ENCODE measurements at places on chromosomes 11 and 22.

DNA sequence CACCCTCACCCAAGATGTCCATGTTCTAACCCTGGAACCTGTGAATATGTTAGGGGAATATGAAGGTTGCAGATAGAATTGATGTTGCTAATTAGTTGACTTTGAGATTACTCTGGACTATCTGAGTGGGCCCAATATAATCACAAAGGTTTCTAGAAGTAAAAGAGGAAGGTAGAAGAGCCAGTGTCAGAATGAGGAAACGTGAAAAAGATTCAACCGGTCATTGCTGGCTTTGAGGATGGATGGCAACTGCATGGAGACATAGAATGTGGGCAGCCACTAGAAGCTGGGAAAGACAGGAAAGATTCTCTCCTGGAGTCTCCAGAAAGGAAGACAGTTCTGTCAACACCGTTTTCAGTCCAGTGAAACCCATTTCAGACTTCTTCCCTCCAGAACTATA is 86.6 kb downstream of the CLPB start:
- no peak for DNase-seq

GRCh38 chr11:33263549-33263948 is 6.4 kb downstream of the HIPK3 start:
- DNase-seq, result no peak

DNA sequence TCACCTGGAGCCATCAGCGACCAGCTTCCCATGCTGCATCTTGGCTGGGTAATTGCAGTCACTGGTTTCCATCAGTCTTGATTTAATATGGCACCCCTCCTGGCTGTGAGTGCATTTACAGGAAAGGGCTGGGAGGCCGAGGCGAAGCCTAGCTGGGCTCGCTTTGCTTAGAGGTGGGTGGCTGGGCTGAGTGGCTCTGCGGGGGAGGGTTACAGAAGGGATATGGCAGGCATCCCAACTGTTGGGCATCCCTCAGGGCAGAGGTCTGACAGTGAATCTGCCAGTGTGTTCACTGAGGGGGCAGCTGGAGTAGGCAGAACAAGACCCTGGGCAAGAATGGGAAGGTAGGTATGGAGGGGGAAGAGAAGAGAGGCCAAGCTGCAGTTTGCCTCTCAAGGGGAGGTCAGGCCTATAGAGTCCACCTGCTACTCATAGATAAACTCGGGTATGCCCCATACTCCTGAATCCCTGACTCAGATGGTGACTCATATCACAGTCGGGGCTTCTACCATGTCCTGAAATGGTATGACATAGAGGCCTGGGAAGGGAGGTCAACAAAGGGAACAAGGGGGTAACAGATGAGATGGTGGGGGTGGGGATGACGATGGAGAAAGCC is 77.5 kb upstream of the PHOX2A start:
- no peak for DNase-seq

GRCh38 chr11:119907122-119907851 is 178.3 kb upstream of the NECTIN1 start:
- DNase-seq, result no peak

- DNase-seq, result no peak
These were observed 46.1 kb downstream of the PISD start for GRCh38 chr22:31615940-31616314.

DNA sequence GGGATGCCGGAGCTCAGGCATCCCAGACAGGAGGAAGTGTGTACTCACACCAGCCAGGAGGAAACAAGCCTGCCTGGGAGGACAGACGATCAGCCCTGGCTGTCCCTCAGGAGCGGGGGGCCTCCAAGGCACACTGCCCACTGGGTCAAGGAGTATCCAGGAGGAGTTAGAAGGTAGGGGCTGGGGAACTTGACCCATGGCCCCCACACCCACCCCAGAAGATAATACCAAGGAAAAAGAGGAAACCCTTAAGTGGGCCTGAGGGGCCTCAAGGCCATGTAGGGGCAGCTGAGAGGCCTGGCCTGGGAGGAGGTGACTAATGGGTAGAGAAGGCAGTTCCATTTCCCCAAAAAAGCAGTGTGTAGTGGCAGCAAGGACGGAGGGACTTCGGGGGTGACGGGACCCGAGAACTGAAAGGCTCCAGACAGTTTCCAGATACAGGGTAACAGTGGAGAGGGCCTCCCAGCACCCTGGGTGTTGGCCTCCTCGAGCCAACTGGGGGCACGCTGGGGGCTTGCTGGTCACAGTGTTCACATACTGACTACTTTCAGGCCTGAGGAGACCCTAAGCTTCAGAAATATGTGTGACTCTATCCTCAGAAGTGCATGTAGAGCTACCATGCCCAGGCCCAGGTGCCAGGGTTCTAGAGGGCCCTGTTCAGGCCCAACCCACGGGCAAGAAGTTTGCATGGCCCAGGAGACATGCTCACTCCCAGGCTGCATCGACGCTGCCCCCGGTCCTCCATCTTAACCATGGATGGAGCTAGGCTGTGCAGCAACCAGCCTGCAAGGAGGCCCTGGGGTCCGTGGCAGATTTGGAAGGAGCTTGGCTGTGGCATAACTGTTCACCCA is 75.7 kb upstream of the PITPNB start:
- DNase-seq, result no peak

DNA sequence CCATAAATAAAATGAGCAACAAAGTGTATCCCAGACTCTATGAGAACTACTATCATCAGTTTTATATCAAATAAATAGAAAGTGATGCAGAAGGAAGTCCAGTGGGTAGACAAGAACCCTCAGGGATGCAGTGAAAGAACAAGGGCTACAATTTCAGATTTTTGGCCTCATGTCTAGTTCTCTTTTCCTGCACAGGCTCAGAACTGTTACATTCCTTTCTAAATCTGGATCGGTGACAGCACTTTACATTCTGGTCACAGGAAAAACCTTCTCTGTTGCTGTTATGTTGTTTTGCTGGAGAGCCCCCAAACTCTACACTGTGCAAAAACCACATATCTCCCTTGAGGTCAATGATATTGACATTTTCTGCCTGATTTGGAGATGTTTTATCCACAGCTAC is 108.8 kb upstream of the ANO5 start:
- DNase-seq, result no peak

- peak; percentile 15 for DNase-seq
These were observed 1.6 kb upstream of the PLXNB2 start for GRCh38 chr22:50308986-50309600.

DNA sequence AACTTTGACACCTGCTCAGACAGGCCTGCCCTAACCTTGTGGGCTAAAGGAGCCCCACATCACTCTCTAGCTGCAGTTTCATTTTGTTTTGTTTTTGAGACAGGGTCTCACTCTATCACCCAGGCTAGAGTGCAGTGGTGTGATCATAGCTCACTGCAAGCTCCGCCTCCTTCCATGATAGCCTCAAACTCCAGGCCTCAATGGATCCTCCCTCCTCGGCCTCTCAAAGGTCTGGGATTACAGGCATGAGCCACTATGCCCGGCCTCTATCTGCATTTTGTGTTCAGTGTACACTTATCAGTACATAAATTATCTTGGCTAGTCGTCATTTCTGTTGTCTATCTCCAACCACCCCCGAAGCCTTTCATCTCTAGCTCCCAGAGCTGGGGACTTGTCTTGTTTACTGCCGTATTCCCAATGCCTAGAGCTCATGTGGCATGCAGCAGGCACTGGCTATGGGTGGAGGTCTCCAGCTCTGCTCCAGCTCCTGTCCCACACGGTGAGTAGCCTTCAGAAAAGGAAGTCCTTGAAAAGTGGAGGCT is 22.1 kb upstream of the PEX26 start:
- DNase-seq, result no peak

GRCh38 chr11:63849691-63850090 is 10.8 kb downstream of the MARK2 start:
- no peak for DNase-seq

- DNase-seq, result no peak
These were observed 10.6 kb downstream of the FREY1 start for GRCh38 chr11:45896422-45896984.

GRCh38 chr11:121311373-121311772 is 18.8 kb downstream of the SC5D start:
- DNase-seq, result no peak

DNA sequence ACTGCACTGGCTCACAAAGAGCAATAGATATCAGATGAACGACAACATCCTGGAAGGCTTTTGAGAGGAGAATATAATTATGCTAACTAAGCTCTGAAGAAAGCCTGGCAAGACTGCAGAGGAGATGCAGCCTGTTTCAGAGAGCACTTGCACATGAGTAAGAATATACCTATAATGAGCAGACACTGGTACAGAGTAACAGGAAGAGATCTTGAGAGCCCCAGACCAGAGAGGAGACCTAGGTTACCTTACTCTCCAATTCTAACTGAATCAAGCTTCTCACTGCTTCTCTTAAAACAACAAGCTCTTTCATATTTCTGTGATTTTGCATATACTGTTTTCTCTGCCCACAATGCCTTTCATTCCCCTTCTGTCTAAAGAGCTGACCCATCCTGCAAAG is 66.5 kb downstream of the FAM168A start:
- DNase-seq, result no peak

DNA sequence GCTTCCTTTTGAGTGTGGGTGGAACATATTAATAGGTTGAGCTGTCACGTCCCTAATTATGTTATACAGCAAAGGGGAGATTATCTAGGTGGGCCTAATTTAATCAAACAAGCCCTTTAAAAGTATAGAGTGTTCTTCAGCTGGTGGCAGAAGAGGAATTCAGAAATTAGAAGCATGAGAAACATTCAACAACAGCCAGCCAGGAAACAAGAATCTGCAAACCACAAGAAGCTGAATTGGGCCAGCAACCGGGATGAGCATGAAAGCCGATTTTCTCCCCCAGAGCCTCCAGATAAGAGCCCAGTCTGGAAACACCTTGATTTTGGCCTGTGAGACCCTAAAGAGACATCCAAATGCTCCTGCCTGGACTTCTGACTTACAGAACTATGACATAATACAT is 105.8 kb upstream of the LDLRAD3 start:
- no peak for DNase-seq

DNA sequence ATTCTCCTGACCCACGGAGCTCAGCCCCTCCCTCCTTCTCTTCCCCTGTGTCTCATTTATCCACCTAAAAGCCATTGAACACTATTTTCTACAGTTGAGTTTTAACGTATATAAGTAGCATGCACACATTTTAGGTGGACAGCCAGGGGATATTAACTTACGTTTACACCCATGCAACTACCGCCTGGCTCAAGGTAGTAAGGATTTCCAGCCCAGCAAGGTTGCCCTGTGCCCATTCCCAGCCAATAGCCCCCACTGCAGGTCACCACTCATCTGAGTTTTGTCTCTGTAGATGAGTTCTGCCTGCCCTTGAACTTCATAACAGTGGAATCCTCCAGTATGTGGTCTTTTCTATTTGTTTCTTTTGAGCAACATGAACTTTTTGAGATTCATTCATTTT is 65.4 kb downstream of the SMIM38 start:
- DNase-seq, result no peak

GRCh38 chr11:131691181-131692041 is 321.0 kb downstream of the NTM start:
- no peak for DNase-seq

GRCh38 chr11:130847517-130847916 is 68.8 kb downstream of the SNX19 start:
- no peak for DNase-seq

- peak; percentile 71 for DNase-seq
These were observed at the start of gene GUCY1A2 for GRCh38 chr11:107018219-107018901. Gene GUCY1A2 (minus strand): TSS chr11:107018476. CDS start chr11:107018055, 421 bp downstream.

DNA sequence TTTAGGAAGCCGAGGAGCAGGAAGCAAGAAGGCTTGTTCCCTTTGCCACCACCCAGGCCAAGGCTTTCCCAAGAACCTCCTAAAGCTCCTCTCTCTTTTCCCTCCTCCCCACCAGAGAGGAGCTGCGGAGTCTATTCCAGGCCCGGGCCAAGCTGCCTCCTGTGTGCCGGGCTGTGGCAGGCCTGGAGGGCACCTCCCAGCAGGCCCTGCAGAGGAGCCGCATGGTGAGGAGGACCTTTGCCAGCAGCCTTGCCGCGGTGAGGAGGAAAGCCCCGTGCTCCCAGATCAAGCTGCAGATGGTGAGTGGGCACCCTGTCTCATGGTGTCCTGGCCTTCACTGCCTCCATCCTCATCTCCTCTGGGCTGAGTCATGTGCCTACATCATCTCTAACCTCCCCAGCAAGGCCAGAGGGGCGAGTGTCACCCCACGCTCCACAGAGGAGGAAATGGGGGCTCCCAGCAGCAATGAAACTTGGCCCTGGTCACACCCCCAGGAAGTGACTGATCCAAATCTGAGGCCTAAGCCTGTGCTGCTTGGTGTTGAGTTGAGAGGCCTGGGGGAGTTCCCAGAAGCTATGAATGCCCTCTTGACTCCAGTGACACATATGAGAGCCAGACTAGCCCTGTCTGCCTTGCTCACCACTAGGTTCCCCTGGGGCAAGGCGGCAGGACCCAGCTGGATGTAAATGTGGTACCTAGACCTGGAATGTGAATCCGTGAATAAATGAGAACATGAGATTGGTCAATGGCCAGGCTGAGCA is 104.2 kb downstream of the MYO18B start:
- no peak for DNase-seq

DNA sequence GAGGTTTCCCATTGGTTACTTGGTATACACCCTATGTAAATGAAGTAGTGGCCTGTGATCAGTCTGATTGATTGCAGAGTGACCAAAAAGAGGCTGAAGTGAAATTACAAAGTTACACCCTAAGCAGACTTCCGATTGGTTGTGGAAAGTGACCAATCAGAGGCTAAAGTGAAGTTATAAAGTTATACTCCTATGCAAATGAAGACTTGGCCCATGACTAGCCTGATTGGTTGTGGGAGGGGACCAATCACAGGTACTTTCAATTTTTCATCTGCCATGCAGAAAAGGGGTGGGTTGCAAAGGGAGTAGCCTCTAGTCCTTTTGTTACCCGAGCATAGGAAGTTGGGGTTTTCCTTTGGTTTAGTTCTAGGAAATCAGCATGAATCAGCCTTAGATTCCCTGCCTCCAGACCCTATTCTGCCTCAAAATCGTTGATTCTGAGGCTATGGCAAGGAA is 18.1 kb upstream of the CSTF3 start:
- DNase-seq, result no peak

GRCh38 chr11:85679576-85679975 is 6.4 kb downstream of the CCDC89 start:
- DNase-seq, result no peak

DNA sequence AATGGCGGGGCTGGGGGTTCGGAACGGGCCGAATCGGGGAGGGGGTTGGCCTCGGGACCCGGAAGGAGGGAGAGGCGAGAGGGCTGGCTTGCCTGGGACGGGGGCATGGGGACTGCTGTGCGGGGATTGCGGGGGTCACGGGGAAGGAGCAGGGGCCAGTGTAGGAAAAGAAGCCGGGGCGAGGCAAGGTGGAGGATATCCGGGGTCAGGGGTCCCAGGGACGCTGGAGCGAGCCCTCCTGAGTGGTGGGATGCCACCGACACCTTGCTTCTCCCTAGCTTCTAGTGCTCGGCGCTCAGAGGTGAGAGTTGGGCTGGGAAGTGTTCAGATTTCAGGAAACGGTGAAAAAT is 426 bp upstream of the GDPD5 start:
- no peak for DNase-seq

Measured in nucleus accumbens (tissue), 56 donors.